ENCODE measurements at places on chromosomes 12 and 14.

DNA sequence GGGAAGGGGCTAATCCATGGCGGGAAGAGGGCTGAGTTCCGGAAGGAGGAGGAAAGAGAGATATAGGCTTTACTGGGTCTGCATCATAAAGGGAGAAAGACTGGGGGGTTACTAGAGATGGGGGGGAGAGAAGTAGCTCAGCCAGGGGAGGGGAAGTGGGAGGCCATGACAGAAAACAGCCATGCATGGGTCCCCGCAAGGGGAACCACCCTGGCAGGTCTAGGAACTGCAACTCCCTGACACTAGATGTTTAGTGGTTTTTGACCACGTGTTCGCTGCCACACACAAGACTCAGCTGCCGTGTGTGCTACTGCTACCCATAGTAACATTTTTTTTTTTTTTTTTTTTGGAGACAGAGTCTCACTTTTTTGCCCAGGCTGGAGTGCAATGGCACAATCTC lies 145.0 kb downstream of the RIMBP2 start:
- DNase-seq = peak; percentile 29

DNA sequence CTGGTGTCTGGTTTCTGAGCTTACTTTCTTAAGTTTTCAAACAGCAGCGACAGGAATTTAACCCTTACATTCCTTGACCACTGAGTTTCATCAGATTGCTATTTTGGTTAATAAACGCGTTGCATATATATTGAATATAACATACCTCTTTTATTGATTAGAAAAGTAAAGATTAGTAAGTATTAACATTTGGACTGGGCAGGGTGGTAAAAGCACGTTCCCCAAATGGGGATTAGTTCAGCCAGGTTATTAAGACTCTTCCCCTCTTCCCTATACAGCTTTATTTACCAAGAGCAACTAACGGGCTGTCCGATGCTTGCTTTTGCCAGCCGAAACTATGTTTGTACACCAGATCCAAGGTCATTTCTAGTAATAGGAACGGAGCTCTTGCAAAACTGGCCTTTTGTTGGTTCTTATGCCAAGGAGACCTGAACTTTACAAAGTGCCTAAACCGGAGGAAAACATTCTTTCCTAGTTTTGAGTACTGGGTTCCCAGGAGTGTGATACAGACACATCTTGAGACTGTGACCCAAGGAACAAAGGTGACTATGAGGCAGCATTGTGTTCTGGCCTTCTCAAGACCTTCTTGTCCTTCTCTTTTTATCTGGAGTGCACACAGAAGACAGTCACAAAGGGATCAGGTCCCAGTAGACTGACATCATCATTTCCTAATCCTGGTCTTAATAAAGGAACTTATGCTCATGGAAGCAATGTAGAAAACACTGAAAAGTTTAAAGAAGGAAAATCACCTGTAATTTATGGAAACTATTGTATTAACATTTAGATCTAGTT lies 2.6 kb downstream of the GLRX5 start:
- no peak for DNase-seq

DNA sequence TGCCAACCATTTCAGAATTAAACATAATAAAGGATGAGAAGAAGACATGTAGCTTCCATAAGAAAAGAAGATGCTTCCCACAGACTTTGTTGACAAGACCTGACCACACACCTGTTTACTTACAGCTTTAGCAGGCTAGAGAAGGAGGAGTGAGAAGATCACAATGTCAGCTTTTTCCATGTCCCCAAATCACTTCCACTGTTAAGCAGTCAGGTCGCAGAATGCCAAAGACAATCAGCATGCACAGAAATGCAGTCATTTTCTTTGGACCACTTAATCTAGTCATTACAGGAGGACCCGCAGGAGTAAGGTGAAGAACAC lies 314.9 kb downstream of the SSPN start:
- no peak for DNase-seq

DNA sequence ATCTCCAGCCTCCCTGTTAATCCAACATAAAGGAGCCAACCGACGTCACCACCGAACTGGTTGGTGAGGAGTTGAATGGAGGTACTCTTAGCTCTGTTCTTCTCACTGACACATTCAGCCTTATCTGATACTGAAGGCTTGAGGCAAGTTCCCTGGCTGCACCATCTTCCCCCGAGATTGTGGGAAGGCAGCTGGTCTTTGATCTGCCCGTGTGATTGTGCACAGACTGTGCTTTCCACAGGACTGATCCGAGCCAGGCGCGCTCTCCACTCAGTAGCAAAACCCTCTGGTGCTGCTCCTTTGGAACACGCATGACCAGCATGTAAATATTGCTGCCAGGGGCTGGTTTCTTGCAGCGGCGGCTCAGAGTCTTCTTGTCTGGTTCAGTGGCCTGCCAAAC lies 30.1 kb upstream of the DLK1 start:
- DNase-seq = no peak

DNA sequence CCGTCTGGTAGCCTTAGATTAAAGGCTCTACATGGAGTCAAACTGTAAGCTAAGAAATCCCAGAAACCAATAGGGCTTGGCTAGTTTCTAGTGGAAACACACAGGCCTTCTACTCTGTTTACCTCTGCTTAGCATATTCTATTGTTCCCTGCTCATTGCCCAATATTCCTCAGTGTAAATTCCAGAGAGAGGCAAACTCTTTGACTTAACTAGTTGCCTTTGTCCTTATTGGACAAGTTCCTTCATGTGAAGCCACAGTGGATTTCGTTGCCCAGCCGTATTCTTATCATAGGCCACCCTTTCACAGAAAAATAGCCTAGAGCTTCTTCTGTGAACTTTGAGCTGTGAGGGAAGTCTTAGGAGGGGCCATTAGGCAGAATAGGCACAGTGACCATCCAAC lies 186.1 kb downstream of the PLCZ1 start:
- DNase-seq = no peak

- no peak for DNase-seq
These were observed 44.5 kb downstream of the FOXA1 start for GRCh38 chr14:37550511-37550910.

DNA sequence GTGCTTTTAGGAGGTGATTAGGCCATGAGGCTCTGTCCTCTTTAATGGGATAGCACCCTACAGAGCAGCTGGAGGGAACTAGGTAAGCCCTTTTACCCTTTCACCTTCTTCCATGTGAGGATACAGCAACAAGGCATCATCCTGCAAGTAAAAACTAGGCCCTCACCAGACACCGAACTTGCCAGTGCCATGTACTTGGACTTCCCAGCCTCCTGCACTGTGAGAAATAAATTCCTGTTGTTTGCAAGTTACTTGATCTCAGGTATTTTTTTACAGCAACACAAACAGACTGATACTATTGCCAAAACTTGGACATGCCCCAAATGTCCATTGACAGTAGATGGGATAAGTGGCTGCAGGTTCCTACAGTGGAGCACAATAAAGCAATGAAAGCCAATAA lies 85.8 kb upstream of the MAP1LC3B2 start:
- DNase-seq = no peak

Measured in NB4 (cell line).